ENCODE measurements at places on chromosomes 11 and 22.

GRCh38 chr11:90589735-90590134 is 366.9 kb upstream of the CHORDC1 start:
- no peak for DNase-seq

DNA sequence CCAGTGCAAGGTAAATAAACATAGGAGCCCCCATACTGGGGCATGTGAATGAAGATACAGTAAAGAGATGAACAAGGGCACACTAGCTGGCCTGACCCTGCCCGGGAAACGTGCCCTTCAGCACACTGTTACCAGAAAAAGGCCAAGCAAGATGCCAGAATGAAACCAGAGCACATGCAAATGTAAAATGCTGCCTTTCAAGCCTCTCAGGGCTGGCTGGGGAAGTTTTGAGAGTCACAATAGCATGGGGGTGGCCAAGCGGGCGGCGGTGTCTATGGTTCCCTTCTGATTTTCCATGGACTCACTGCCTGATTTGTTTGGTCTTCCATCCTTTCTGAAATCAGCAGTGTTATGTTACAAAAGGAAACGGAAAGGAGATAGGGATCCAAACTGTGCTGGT is 18.9 kb upstream of the SUSD2 start:
- no peak for DNase-seq

DNA sequence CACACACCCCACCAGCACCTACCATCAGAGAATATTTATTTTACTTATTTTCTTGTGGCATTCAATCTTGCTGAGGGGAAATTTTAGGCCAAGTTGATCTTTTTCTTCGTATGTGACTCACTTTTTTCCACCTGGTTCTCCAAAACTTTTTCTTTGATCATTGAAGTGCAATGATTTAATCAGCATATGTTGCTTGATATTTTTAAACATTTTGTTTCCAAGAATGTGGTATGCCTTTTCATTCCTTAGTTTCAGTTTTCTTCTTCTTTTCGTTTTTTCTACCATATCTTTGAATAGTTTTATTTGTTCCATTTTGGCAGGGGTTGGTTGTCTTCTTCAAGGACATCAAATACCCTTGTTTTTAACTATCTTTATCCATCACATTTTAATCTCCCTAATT is 28.6 kb downstream of the FANCF start:
- DNase-seq: no peak

GRCh38 chr11:69655479-69656428 is 14.8 kb downstream of the CCND1 start:
- DNase-seq: no peak

- no peak for DNase-seq
Observed at GRCh38 chr11:126640186-126640585, 284.7 kb downstream of the ST3GAL4 start.

DNA sequence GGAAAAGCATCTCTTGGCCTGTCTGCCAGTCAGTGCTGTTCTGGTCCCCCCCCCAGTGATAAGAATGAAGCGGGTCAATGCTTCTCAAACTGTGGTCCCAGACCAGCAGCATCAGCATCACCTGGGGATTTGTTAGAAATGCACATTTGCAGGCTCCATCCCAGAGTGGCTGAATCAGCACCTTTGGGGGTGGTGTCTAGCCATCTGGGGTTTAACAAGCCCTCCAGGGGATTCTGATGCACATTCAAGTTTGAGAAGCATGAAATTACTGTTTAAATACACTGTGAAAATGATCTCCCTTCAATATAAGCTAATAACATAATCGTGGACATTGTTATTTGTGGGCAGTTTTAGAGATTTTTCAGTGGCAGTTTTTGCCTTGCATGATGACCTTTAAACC is 133.5 kb downstream of the MYO18B start:
- no peak for DNase-seq
